ENCODE measurements at places on chromosomes 11 and 22.

GRCh38 chr22:50485221-50486131, 1.2 kb upstream of the MIOX start:
- DNase-seq: no peak

GRCh38 chr11:126034039-126034932, 28.4 kb downstream of the CDON start:
- no peak for DNase-seq

GRCh38 chr11:20131788-20132666, 28.2 kb downstream of the DBX1 start:
- peak; percentile 25 for DNase-seq

DNA sequence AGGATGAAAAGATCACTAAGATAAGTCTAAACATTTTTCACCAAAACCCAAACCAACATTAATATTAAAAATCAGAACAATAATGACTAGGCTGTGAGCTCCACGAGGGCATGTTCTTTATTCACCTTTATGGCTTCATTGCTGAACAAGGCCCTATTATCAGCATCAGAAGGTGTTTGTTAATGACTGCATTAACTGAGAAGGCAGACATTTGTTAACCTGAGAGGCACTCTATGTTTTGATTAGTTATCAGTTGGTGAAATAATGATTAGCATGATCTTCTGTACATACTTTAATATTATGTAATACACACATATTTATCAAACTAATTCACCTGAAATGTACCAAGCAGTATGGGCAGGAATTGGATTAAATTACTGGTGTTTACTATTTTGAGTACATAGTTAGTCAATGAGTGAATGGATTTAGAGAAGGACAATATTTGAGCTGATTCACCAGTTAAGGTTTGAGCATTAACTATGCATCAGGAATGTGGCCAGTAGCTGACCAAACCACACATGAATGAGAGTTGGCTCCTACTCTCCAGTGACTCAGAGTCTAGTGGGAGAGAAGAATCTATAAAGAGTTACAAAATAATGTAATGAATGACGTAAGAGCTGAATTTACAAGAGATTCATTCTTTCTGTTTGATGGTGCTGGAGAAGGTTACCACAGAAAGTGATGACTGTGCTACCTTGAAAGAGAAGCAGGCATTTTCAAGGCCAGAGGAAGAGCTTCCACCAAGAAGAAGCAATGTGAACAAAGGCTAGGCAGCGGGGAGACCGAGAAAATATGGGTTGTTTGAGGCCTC, 6.7 kb downstream of the IL18 start:
- no peak for DNase-seq

DNA sequence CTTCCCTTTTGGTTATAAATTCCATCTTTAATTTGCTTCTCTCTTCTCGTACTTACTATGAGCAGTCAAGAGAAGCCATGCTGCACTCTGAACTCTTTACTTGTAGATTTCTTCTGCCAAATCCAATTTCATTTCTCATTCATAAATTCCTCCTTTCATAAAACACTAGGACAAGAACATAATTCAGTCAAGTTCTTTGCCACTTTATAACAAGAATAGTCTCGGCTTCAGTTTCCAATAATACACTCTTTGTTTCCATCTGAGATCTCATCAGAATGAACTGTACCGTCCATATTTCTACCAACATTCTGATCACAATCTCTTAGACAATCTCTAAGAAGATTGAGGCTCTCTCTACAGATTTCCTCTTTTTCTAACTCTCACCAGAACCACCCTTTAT, 25.1 kb downstream of the IZUMO1R start:
- DNase-seq: no peak

DNA sequence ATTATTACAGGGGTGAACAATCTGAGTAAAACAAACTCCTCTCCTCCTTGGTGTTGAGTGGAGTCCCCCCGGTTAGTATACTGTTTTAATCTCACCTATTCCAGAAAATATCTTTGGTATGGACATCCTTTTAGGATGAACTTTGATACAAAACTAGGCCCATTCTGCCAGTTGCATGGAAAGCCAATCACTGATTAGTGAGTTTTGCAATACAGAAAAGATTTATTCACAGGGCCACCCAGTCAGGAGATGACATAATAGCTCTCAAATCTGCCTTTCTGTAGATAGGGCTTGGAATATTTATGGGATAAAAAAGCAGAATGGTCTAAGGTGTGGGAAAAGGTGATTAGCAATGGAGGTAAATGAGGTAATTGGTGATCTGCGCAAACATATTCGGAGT, 30.3 kb upstream of the SLC22A25 start:
- no peak for DNase-seq

DNA sequence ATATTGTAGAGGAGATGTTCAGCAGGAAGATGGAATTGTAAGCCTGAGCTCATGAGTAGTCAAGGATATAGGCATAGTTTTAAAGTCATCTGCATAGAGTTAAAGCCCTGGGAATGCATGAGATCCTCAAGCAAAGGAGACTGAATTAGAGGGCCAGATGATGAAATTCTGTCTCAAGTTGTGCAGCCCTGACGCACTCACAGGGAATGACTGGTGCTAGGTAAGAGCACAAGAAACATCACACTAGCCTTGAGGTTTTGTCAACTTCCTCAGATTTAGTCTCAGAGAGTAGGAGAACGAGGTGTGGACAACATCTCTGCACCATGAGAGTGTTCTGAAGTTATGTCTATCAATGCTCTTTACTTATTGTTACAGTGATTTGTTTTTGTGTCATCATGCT, 5.8 kb downstream of the RAB38 start:
- no peak for DNase-seq

DNA sequence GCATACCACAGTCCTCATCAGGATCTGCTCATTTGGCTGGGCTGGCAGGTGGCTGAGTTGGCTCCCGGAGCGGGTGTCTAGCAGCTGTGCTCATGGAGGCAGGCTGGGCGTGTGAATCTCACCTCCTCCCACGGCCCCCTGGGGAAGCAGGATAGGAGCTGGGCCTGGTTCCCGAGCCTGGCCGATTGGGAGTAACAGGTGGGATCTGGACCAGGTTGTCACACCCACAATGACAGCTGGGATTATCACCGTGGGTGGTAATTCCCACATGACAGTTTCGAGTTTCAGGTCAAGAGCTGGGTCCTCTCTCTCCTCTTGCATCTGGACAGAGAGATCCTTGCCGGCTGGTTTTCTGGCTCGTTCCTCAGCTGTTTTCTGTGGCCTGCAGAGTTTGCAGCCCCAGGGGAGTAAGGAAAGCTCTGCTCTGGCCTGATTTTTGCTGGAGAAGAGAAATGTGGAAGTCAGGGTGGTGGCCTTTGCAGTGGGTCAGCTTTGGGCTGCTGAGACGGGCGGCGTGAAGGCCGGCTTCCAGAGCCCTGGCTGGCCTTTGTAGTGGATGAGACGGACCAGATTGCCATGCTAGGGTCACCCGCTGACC, 57.0 kb downstream of the BCR start:
- DNase-seq: no peak

DNA sequence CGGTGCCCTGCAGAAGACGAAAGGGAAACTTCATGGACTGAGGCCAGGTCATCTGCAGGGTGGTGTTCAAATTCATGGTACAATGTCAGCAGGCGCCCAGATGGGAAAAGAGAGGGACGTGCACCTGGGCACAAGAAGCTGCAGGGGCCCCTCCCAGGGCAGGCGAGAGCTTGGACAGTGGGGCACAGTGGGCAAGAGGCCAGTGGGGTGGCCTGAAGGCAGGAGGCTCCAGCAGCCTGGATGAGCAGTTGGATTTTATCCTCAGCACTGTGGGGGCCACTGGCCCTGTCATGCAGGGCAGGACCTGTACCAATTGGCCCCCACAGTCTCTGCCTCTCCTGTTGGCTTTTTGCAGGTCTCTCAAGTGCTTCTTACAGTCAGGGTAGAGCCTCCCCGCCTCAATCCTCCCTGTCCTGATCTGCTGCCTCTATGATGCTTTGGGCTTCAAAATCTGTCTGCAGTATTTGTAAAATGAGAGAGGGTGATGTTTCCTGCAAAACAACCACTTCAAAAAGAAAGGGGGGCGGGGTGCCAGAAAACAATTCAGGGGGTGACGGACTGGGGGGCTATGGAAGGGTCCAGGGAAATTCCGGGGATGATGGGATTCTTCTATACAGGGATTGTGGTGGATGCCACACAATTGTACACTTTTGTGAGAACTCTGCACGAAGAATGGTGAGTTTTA, 1.7 kb upstream of the BID start:
- DNase-seq: no peak

DNA sequence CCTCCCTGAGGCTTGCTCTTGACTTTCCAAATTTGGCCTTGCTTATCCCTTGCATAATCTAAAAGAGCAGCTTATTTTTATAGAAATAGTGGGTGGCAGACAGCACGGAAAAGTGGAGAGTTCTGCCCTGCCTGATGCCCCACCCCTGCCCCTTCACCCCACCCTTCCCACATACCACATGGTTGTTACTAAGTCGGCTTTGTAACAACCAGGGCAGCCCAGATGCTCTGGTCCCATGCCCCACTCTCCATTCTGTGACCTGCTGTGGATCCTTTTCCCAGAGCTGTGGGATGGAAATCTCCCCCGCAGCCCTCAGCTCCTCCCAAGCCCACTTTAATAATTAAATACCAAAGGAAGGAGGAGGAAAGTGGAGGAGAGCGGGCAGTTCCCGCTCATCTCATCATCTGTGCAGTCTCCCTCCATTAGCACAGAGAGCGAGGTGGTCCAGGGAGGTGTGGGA, 10.9 kb downstream of the MRGPRF start:
- no peak for DNase-seq

GRCh38 chr11:107140983-107141382, 122.7 kb upstream of the GUCY1A2 start:
- no peak for DNase-seq

- peak; percentile 9 for DNase-seq
These were observed 89.9 kb upstream of the APOA1 start for GRCh38 chr11:116927163-116927974.

DNA sequence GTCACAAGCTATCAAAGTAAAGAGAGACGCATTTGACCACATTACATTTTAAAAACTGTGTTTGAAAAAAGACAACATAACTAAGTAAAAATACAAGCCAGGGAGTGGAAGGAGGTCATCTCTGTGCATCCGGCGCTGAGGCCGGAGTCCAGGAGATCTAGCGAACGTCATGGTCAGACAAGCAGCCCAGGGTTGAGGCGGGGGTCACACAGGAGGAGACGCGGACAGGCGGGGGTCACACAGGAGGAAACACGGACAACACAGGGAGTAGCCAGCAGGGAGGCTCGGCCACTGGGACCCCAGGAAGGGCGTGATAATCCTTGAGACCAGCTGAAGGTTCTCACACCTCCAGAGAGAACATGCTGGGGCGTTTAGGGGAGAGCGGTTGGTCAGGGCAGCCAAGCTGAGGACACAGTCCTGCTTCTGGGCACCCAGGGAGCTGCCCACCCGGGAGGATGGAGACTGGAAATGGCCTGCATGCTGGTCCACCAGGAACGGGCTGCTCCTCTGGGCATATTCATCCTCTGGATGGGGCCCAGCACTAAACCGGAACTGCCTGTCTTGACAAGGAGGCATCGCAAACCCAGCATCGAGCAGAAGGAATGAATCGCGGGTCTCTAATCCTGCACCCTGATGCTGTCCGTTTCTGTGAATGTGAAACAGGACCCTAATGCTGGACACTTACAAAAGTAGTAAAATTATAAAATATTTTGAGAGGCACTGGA, 40.9 kb upstream of the MUC5AC start:
- DNase-seq: no peak

DNA sequence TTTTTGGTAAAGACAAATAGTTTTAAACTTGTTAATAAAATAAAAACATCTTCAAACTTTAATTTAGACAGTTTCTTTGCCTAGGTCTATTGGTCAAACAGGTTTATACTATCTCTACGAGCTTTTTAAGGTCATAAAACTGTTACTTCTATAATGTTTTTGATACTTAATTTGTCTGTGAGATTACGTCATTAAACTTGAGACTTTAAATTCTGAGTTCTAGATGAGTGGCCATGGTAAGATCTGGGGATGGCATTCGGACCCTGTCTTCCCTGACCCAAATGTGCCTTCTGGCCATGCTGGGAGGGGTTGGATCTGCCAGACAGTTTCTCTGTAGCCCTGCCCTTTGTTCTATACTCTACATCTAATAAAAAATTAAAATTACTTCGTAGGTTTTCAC, 497.8 kb downstream of the TMEM135 start:
- DNase-seq: no peak

- no peak for DNase-seq
These were observed 47.7 kb downstream of the C11orf91 start for GRCh38 chr11:33652930-33653329.

DNA sequence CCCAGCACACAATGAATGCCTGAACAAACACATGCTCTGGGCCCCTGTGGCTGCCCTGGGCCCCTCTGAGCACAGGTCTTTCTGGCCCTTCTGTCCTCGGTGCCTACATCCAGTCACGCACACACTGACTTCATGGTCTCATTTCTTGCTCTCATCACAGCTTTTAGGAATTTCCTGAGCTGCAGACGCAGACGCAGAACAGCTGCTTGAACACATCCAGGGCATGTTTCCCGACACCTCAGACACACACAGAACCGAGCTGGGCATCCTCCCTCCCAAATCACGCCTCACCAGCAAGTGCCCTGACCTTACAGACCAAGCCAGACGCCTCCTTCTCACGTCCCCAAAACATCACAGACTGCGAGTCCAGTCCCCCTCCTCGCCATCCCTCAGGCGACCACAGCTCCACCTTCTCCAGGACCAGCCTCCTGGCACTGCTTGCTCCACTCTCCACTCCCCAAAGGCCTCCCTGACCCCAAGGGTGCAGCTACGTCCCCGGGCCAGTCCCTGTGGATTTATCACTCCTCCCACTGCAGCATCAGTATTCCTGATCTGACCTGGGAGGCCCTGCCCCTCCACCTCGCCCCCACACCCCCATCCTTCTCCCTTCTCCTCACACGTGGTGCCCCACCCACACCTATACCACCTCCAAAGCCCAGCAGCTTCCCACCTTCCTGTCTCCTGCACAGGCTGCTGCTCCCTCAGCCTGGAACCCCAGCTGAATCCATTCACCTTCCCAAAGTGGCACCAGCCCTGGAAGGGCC, 12.9 kb downstream of the SIRT3 start:
- no peak for DNase-seq

- DNase-seq: no peak
These were observed 85.7 kb downstream of the TBC1D22A start for GRCh38 chr22:46848197-46848596.

DNA sequence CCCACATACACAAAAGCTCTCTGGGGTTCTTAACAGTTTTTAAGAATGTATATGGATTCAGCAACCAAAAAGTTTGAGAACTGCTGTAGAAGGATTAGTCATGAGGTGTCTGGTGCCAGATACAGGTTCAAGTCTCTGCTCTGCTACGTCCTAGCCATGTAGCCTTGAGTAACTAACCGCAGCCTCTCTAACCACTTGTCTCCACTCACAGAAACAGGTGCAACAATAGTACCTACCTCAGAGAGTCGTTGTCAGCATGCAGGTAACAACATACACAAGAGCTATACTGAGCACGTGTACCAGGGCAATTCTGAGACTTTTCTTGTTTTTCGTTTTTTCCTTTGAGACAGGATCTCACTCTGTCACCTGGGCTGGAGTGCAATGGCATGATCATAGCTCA, 26.9 kb downstream of the CBX7 start:
- no peak for DNase-seq

DNA sequence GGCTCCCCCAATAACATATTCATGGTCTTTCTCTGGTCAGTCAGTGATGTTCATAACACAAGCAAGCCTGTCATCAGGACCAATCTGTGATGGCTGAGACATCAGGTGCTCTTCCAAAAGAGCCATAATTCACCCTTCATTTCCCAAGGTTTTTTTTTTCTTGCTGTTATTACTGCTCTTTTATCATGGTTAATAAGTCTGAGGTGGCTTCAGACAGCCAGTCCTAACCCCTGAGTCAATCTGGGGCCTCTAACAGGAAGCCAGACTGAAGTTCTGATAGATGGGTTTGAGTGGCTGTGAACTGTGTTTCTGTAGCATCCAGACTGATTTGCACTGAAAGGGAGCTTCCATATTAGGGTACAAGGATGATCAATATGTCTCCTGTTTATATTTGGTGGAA, 8.8 kb downstream of the EHF start:
- no peak for DNase-seq
